ENCODE measurements at places on chromosomes 3 and 15. TPM values are rescaled to one million over a fixed set of nuclear protein-coding genes. Genes with fewer than 3 reads are reported as not detected.

- DNase-seq: no peak
Observed at GRCh38 chr3:11407644-11408043, 135.4 kb downstream of the ATG7 start.

The RTP1 gene
- total RNA-seq: not detected

DNA sequence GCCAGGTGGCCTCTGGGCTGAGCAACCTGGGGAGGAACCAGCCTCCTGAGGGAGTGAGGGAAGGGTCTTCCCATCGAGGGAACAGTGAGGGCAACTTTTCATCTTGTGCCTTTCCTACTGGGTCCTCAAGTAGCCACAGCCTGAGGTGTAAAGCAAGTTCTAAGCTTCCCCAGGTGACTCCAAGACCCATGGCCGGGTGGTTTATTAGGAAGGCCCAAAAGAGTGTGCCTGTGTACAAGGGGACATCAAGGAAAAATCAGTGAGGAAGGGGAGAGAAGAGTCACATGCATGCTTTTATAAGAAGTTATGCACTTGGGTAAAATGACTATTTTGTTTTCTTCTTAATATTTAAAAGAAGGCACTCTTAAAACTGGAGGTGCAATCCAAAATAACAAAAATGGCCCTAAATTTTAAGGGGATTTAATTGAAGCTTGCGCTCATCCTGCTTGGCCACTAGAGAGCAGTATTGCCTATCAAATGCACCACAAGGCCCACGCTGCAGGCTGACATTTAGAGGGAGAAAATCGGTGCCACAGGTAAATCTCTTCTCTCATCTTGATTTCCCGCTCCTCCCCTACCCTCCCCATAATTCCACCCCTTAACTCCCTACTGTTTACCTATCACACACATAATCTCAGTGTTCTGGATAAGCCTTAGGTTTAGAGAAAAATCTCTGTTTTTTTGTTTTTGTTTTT lies 6.7 kb downstream of the NANOGP8 start:
- DNase-seq: peak; percentile 19

The GDPGP1 gene
- 11.0 TPM for total RNA-seq

DNA sequence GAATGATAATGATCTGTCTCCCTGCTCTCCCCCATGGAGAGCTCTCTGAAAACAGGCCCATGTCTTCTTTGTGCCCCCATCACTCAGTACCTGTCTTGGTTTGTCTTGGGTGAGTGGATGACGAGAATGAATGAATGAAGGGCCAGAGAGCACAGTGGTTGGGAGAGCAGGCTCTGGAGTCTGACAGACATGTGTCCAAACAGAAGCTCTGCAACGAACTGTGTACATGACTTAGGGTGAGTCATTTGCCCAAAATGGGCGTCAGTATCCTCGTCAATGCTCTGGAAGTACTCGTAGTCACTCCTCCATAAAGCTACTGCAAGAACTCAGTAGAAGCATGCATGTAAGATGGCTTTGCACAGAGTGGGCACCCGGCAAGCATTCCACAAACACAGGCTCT lies 170.2 kb upstream of the TLE3 start:
- DNase-seq: no peak

DNA sequence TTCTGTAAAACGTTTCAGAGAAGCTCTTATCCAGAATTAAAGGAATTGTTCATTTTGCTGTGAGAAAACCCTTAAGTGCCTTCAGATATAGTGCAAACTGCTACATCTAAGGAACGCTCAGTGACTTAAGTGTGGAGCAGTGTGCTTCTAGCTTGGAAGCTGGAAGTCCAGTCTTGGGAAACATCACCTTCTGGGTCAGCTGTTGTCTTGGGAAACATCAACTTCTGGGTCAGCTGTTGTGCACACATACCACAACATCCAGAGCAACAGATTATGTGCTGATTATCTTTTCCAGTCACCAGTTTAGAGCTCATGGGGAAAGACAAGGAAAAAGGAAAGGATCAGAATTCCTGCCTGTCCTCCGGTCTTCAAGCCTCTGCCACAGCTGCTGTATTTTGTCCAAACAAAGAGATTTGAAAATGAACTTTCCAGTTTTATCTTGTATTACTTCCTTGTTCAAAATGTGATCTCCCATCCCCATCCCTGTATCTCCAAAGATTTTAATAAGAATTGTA lies 713.6 kb downstream of the NSUN3 start:
- DNase-seq: no peak

GRCh38 chr3:32406486-32407408 lies 15.1 kb downstream of the CMTM7 start:
- DNase-seq: no peak

The GXYLT2 gene
- total RNA-seq: 9.3 TPM

- no peak for DNase-seq
Observed at GRCh38 chr3:169662132-169662842, 1.2 kb downstream of the MECOM start.

DNA sequence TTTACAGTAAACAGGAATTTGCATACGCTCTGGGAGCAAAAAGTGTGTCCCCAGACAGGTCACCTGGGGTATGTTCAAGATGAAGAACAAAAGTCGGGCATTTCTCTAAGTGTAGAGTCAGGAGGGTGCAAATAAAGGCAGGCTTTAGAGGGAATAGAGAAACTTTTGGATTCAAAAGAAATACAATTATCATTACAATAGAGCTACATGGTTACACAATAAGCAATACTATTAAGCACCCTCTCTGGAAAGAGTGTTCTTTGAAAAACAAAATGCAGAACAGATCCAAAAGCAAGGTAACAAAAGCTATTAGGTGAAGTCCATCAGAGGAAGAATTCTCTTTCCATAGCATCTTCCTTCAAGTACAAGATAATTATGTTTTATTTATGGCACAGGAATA lies 679.7 kb downstream of the FHIT start:
- no peak for DNase-seq

DNA sequence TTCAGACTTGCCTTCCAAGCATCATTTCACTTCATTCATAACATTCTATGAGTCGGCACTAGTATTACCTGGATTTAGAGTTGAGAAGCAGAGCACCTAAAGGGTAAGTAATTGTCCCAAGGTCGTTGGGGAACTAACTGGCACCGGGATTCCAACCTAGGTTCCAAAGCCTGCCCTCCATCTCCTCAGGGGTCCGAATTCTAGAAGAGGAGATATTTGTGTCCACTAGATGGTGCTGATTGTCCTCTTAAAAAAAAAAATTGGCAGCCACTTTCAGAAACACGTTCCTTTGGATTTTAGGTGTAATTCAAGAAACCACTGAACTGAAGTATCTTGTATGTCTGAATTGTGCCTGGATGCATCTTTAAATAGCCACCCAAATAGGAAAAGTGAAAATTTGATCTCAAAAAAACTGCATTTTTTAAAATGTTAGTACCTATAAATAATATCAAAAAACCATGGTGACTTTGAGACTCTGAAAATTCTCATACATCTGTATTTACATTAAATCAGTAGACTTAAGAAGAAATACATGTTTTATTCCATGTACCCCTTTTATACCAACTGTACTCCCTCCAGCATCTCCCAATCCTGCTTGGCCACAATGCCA lies 3.9 kb upstream of the FSIP1 start:
- DNase-seq: no peak

Measured in kidney epithelial cell (primary cell).